ENCODE measurements at places on chromosomes 12 and 14.

DNA sequence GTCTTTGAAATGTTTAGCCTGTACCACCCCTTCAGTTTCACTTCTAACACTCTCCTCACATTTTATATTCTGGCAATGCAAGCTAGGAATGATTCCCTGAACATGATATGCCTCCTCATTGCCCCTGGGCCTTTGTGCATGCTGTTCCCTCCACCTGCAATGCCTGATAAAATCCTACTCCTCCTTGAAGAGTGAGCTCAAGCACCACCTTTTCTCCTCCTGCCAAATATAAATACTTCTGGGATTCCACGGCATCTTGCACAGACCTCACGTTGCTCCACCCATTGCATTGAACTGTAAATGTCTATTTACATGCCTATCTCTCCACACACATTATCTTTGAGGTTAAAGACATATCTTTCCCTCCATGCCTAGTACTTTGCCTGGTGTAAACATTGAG, 21.1 kb downstream of the NKX2-1 start:
- DNase-seq = no peak

DNA sequence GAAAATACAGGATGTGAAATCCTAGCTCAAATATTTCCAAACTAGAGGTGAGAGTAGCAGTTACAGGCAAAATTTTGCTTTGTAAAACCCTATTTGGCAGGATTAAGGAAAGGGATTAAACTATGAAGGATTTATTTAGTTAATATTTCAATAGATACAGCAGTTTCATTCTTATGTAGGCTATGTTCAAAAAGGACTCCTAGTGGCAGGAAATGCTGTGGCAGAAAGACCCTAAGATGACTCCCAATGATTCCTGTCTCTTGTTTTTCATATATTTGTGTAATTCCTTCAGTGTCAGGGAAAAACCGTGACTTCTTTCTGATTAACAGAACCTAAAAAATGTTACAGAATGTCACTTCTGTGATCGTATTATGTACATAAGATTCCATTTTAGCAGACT, 299.5 kb upstream of the RPL10L start:
- no peak for DNase-seq

DNA sequence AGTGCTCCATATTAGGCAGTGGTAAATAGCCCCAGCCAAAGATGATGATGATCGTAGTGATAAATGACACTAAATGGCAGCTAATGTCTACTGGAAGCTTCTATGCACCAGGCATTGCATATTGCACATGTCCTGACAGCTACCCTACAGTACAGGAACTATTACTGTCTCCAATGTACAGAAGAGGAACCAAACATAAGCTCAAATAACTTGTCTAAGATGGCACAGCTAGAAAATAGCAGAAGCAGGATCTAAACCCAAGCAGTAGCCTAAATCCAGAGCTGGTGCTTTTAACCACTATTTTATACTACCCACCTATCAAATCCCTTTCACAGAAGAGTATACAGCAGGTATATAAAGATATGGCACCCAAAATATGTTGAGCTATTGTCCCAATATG, 28.9 kb downstream of the ESR2 start:
- DNase-seq = no peak

DNA sequence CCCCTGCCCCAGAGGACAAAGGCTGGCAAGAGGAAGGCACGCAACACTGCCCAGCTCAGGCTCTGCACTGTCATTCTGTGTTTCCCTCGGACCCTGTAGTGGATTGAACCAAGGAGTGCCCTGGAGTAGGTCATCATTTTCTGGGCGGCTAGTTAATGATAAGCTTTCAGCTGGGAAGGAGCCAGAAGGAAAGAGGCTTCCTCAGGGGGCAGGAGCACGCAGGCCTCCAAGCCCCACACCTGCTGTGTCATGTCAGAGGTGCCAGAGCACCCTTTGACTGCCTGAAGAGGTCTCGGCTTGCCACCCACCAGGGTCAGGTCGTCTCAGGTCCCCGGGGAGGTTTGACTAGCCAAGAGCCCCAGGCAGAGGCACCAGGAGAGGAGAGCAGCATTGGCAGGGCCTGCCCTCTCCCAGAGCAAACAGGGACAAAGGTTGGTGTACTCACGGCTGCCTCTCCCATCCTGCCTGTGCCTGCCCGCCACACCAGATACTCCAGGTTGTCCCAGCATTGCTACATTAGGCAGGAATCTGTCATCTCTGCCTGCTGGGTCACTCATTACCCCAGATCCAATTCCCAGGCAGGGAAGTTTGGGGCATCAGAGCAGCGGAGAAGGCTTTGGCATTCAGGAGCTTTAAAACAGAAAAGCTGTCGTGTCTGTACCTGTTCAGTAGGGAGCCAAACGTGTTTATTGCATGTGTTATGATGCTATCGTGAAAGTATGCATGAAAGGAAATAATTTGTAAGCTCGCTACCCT, 33.5 kb upstream of the ATP2A2 start:
- DNase-seq = no peak

DNA sequence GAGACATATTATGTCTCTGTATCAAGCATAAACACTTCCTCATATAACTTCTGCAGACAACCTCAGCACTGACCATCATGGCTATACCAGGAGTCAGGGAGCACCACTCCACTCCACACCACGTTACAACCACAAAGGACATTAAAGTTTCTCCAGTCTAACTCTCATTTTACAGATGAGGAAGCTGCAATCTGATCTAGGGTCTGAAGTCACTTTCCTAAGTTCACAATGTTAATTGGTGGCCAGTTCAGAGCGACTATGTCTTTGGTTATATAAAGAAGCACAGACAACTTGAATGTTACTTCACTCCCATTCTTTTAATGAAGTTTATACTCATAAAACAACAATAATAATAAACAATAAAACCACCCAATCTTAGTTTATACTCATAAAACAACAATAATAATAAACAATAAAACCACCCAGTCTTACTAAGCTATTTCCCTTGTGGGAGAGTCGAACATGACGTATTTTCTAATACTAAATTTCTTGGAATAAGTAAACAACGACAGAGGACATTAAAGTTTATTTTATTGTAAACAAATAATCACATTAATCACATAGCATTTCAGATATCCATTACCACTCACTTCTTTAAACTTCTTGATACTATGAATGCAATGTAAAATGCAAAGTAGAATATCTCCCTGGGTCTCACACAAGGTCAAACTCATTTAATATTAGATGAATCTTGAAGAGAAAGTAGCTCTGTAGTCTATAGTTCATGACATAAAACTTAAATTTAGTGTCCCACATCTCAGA, 72.4 kb upstream of the SSTR1 start:
- no peak for DNase-seq

GRCh38 chr14:100662879-100663760, 63.6 kb upstream of the DLK1 start:
- DNase-seq = peak; percentile 85

- peak; percentile 17 for DNase-seq
Observed at GRCh38 chr12:57124261-57124877, 3.9 kb upstream of the LRP1 start.

GRCh38 chr14:94483071-94483451, 7.1 kb upstream of the SERPINA9 start:
- no peak for DNase-seq

GRCh38 chr12:66799551-66799950, 120.7 kb upstream of the GRIP1 start:
- DNase-seq = no peak

- no peak for DNase-seq
Observed at GRCh38 chr14:55417955-55418354, 6.3 kb upstream of the ATG14 start.

- DNase-seq = no peak
Observed at GRCh38 chr14:22315336-22315735, 273.7 kb downstream of the DAD1 start.

DNA sequence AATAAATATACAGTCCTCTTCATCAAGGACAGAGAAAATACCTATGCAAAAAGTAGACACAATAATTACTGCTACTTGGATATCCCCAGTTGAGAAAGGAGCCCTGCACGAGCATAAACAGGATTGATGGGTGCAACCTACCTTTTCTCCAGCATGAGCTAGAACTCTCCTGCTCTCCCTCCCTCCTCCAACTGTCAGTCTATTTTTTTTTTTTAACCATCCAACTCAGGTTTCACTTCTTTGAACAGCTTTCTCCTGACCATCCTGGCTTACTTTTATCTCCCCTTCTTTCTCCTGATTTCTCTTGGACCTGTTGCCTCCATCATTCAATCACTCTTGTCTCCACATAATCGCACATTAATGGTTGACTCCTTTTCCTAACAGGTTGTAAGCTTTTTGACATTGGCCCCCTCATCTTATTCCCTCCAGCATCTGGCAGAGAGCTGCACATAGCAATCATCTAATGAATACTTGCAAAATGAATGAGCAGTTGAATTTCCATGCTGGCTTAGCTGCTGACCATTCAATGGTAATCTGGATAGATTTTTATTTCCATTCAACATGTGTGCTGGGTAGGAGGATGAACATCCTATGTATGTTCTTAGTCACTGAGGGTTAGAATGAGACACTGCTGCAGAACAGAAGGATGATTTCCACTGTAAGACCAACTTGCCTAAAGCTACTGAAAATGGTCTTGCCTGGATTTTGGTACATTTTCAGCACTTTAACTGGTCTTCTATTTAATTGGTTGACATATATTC, 24.4 kb downstream of the MYBPC1 start:
- no peak for DNase-seq

- no peak for DNase-seq
Observed at GRCh38 chr12:27151479-27151878, 69.1 kb upstream of the C12orf71 start.

DNA sequence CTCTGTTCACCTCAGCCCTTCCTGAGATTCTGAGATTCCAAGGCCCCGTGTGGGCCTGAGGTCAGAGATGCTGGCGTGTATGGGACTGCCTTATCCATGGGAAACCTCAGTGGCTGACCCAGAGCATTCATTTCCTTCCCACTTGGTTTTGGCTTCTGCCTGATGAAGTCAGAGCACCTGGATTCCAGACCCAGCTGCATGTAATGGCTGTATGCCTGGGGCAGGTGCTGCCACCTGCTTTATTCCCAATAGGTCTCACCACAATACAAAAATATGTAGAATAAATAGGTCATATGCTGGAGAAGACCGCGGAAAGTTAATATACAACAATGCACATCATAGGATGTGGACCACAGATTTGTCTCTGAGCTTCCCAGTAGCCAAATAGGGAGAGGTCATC, 25.6 kb downstream of the FIGNL2 start:
- DNase-seq = no peak

GRCh38 chr12:123829561-123829960, 67.5 kb downstream of the DNAH10 start:
- no peak for DNase-seq

GRCh38 chr12:67748743-67749040, 100.1 kb downstream of the DYRK2 start:
- DNase-seq = no peak

DNA sequence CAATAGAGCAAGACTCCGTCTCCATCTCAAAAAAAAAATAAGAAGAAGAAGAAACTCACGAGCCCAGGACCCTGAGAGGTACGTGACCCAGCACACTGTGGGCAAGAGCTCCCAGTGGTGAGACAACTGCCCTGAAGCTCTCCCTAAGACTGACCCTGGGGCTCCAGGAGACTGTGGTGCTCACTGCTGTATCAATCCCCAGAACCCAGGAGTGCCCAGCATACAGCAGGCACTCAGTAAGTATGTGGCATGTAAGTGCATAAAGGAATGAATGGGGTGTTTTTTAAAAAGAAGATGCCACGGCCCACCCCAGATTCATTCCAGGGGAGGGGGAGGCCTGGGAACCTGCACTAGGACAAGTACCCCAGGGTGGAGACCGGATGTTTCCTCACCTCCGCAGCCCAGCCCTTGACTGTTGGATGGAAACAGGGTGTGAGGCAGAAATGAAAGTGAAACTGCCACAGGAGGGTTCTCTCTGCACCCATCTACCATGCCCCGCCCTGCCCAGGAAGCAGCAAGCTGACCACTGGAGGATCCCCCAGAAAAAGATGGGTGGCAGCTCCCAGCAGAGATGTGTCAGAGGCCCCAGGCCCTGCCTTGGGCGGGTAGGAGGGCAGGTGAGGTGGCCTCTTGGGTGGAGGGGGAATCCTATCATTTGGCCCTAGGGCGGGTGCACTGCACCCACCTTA, 12.2 kb downstream of the ITPK1 start:
- DNase-seq = no peak

GRCh38 chr12:93003531-93004239, 74.6 kb upstream of the EEA1 start:
- DNase-seq = no peak

- DNase-seq = no peak
Observed at GRCh38 chr14:59438195-59438647, 27.0 kb downstream of the GPR135 start.

- no peak for DNase-seq
Observed at GRCh38 chr14:55019968-55020554, 6.8 kb downstream of the WDHD1 start.

- peak; percentile 90 for DNase-seq
Observed at GRCh38 chr12:116222358-116222757, 55.1 kb downstream of the MED13L start.

GRCh38 chr14:87325741-87326140, 667.2 kb downstream of the GALC start:
- no peak for DNase-seq

DNA sequence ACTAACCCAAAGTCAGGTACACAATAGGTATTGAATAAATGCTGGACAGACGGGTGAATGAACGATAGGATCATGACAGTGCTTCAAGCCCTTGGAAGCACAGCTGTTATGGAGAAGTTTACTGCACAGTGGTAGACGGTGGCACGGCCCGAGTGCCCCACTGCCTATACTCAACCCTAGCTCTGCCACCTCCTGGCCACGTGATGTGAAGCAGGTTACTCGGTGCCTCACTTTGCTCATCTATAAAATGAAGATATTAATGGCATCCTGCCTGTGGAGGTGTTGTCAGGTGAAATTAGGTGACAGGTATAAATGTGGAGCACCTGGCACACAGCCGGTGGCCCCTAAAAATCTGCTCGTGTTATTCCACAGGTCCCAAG, 5.8 kb downstream of the ASB2 start:
- DNase-seq = no peak

- DNase-seq = no peak
Observed at GRCh38 chr12:84814664-84815245, 97.8 kb downstream of the SLC6A15 start.

- DNase-seq = no peak
Observed at GRCh38 chr12:122986258-122986871, 5.9 kb downstream of the ARL6IP4 start.

- no peak for DNase-seq
Observed at GRCh38 chr12:106226884-106227640, 20.8 kb downstream of the CKAP4 start.

DNA sequence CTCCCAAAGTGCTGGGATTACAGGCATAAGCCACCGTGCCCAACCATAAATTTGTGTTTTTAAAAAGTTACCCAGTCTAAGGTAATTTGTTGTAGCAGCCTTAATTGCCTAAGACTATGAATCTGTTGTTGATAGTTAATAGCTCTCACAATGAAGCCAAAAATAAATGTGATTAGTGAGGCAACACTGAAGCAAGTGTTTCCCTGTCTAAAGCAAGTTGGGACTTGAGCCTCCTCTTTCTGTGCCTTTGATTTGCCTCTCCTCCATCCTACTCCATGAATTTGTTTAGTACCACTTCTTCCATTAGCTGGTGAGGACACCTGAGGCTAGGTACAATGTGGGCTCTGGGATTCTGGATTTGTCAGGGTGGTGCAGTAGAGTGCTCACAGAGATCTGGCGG, 36.8 kb downstream of the DAAM1 start:
- DNase-seq = no peak
